ENCODE measurements at places on chromosomes 1 and 21. TPM values are rescaled to one million over a fixed set of nuclear protein-coding genes. Genes with fewer than 3 reads are reported as not detected.

HES5 gene
- 2.7 TPM for total RNA-seq

DNA sequence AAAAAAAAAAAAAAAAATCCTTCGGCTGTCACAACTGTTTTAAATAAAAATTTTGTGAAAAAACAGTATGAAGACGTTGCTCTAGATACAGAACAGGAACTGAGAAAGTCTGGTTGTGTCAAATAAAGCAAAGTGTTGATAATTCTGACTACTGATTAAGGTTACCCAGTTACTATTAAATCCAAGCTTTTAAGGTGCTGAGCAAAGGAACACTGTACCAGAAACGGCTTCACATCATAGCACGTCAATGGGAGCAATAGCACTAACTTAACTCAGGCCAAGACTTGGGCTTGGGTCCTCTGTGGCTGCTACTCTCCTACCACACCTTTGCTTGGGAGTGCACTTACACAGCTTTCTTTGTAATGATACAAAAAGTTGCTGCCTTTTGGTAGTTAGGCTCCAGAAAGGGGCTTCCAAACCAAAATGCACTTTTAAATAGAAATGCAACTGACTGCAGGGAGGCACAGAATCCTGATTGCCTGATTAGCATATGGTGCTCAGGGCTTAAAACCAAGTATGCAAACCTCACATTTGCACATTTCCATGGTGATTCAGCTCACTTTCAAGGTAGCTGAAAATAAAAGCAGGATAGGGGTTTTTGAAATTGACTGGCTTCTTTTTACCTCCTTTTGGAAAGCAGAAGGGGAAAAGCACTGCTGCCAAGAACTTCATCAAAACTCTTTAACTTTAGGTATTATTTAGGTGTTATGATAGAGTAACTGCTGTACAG lies 6.3 kb downstream of the MCL1 start:
- peak overlapping the region; percentile 100 for H3K27ac ChIP-seq
- no peak for DNase-seq
- H3K4me3 ChIP-seq, result peak overlapping the region; percentile 93
- peaks cover 51% of the 10 kb centered on the region for H3K36me3 ChIP-seq
- H3K27me3 ChIP-seq, result no peaks in the 10 kb centered on the region

DNA sequence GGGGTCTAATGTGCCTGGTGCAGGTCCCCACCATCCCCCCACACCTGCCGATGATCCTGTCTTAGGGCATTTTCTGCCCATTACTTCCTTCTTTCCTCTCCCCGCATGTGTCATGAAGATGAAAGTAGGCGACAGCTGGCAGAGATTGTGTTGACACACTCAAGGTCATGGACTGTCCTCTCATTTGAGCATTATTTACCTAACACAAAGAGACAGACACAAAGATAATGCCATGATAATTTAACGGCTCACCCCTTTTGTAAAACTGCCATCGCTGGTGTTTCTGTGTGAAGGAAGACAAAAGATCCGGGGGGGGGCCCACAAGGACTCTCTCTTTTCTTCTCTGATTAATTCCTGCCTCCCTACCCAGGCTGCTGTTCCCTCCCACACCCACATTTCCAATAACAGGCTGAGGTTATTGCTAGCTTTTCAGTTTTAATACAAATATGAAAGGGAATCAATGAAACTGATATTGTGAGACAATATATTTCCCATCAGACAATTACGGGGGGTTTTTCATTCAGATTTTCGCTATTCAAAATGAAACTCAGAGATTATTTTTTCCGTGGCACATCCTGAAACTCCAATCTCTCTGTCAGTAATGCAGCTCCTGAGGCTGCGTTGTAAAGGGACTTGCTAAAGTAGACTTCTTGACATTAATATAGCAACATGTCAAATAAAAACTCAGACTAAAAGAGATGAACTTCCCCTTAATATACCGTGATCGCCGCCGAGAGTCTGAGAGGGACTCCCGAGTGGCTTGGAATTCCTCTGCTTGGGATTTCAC lies 561.1 kb downstream of the NPHP4 start:
- H3K27me3 ChIP-seq, result no peaks in the 10 kb centered on the region
- no peak for DNase-seq
- no peak overlapping the region for H3K4me3 ChIP-seq
- no peaks in the 10 kb centered on the region for H3K36me3 ChIP-seq
- H3K27ac ChIP-seq, result no peak overlapping the region

GRCh38 chr1:88351960-88352359 lies 332.1 kb upstream of the PKN2 start:
- no peaks in the 10 kb centered on the region for H3K27me3 ChIP-seq
- H3K36me3 ChIP-seq, result no peaks in the 10 kb centered on the region
- H3K4me3 ChIP-seq, result no peak overlapping the region
